ENCODE measurements at places on chromosomes 3 and 15.

GRCh38 chr3:42730294-42730693 lies 27.7 kb upstream of the HHATL start:
- DNase-seq = no peak

GRCh38 chr15:70916531-70916930 lies 23.9 kb downstream of the LRRC49 start:
- DNase-seq = no peak

DNA sequence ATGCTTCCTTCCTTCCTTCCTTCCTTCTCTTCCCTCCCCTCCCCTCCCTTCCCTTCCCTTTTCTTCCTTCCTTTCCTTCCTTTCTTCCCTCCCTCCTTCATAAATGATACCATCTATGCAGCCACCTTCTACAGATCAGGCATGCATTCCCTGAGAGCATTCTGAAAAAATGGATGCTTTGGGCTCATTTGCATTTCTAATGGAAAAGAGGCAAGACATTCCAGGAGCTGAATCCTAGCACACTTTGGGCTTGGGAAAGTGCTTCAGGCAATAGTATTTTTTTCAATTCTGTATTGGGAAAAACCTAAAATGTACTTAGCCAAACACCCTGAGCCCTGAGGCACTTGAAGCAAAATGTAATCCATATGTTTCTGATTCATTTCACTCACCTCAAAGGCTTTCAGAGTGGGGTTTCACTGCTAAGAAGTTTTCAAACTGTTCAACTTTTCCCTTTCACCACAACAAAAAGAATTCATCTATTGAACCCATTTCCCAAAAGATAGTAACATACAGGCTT lies 220.1 kb upstream of the RORA start:
- DNase-seq = no peak

GRCh38 chr3:37221407-37221806 lies 47.0 kb upstream of the LRRFIP2 start:
- no peak for DNase-seq

DNA sequence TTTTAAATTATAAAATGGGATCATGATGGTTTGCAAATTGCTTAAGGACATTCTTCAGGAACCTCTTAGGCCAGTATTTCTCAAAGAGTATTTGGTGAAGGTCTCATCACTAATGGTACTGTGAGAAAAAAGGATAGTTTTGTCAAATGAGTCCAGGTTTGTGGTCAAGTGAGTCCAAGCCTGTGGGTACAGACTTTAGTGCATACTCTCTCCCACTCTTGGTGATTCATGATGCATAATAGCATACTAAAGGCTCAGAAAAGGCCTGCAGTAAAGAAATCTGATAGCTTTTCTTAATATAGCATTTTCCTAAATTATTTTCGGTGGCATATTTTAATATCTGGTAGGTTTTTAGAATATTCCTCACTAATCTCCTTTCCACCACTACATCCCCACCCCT lies 20.0 kb downstream of the BOC start:
- DNase-seq = no peak

DNA sequence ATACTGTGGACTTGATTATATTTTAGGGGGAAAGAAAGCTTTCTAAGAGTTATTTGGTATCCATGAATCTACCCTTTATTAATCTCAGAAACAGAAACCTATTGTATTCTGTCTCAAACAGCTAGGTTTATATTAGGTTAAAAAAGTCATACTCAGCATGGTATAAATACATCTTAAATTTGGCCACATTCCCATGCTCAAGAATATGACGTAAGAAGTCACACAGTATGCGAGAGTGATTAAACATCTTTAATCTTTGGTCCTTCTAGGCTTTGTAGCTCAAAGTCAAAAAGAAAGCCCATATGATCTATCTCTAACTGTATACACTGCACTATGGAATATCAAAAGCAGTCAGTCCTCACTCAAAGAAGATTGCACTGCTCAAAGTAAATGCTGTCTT lies 131.4 kb downstream of the EPHA3 start:
- no peak for DNase-seq

DNA sequence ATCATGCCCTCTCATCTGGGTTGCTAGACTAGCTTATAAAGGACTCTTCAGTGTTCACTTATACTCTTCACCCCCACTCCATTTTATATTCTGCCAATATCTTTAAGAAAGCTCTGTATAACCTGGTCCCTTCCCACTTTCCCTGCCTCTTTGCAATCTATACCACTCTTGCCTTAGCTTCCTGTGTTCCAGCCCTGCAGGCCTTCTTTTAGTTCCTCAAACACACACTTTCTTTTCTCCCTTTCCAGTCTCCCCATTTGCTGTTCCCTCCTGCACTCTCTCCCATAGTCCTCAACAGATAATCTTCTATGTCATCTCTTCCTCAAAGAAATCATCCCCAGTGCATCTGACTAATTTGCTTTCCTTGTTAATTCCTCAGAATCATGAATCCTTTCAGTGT lies 28.7 kb downstream of the SENP8 start:
- DNase-seq = no peak

GRCh38 chr15:91126080-91126479 lies 26.0 kb downstream of the SV2B start:
- no peak for DNase-seq

- no peak for DNase-seq
Observed at GRCh38 chr3:165859061-165859460, 21.8 kb upstream of the BCHE start.

GRCh38 chr15:41914411-41914810 lies 20.6 kb upstream of the SPTBN5 start:
- DNase-seq = no peak

- DNase-seq = no peak
Observed at GRCh38 chr3:27903446-27903845, 181.3 kb upstream of the EOMES start.

GRCh38 chr15:92418864-92419263 lies 25.2 kb downstream of the ST8SIA2 start:
- DNase-seq = no peak

DNA sequence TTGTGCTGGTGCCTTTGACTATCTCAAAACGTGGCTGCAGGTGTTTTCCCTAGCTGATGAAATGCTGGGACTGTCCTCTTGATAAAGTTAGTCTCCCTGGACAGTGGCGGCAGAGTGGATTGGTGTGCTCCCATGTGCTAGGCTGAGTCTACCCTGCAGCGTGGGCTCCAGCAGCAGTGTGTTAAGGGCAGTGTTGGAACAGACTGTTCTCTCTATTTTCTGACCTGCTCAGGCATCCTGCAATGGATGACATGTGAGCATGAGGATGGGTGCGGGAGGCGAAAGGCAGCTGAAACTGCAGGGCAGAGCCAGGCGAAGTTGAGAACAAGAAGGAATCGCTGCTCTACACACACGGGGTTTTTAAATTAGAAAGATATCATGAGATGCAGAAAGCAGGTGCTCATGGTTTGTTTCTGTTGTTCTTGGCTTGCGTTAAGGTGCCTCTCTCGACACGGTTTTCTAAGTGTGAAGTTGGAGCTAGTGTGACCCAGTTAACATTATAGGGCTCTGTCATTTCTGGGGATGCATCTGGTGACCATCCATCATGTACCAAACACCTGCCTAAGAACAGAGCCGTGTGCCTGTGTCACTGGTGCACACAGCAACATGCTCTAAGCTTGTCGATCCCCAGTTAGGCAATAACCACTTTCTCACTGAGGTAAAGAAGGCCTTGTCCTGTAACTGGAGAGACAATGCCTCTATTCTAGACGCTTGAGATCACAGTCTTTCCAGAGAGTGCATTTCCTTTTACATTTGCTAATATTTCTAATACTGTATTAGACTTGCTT lies 44.3 kb downstream of the SLCO3A1 start:
- DNase-seq = no peak

DNA sequence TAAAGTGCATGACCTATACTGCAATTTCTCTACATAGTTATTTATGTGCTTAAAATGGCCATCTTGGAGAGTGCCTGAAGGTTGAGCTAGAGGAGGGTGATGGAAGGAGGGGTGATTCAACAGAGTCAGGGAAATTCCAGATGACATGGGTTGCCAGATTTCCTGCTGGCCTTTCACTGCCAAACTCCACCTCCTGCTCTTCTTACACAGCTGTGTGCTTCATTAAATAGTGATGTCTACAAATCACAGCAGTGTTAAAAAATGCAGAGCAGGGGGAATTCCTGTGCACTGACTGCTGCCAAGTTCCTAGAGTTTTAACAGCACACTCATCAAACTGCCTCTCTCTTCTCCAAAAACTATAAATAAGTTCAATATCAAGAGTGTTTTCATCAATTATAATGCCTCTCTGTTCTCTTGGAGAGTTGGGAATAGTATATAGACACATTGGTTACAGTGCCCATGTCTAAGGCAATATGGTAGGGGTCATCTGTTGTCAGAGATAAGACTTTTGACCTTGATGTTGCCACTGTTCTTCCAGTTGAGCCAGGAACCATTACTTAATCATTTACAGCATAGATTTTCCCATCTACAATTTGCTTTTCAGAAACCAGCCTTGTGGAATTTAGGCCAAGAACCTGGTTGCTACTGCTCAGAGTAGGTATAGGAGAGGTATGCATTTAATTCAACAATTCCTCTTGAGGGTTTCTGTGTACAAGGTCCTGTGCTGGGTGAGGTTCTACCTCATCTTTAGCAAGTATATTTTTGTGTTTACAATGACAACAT lies 79.6 kb downstream of the TP63 start:
- no peak for DNase-seq

DNA sequence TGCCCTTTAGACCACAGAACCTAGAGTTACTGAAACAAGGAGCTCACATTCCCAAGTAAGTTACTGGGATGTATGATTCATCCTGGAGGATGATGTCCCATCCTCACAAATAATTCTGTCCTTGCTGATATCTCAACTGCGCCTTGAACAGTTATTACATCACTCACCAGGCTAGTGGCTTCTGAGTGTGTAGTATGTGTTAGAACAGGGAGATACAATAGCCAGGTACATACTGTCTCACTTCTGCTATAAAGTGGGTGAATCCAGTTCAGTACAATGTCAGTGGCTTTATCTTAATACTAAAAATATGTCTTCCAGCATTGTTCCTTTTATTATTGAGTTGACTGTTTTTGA lies 483.2 kb upstream of the FRG2C start:
- no peak for DNase-seq

DNA sequence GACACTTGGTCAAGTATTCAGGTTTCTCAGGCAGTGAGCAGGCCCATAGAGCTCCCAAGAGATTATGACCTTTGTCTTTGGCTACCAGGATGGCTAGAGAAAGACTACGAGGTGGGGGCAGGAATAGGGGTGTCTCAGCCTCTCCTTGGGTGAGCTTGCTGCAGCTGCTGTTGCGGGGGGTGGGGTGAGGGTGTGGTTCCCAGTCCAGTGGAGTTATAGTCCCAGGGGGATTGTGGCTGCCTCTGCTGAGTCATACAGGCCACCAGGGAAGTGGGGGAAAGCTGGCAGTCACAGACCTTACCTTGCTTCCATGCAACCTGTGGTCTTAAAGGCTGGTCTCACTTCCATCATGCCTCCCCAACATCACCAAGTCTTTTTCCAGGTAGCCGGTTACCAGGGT lies 31.7 kb downstream of the ATP2C1 start:
- DNase-seq = no peak

DNA sequence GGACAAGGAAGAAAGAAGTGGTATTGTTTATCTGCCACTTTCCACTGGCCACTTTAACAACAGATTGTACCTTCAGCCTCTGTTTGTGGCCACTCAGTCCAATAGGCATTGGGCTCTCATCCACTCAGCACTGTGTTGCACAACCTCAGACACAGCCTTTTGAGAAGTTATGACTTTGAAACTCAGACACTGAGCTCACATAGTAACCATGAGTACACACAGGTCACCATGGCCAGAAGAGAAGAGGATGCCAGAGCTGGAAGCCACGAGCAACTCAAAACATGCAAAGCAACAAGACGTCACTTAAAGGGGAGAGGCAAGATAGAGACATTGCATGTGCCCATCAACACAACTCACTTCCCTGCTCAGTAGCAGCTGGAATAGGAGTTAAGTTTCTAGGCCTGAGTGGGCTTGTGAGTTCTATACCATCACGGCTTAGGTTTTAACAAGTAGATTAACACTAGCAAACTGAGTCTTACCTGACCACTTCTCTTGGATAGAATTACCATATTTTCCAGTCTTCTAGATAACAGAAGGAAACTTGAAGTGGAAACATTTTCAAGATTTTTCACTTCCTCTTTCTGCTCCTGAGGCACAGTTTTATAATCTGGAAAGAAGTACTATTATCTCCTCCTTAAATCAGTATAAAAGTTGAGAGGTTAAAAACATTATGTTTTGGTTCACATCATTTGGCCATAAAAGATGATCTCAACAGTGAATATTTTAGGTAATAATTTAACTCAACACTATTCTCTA lies 103.5 kb downstream of the IMPG2 start:
- no peak for DNase-seq

DNA sequence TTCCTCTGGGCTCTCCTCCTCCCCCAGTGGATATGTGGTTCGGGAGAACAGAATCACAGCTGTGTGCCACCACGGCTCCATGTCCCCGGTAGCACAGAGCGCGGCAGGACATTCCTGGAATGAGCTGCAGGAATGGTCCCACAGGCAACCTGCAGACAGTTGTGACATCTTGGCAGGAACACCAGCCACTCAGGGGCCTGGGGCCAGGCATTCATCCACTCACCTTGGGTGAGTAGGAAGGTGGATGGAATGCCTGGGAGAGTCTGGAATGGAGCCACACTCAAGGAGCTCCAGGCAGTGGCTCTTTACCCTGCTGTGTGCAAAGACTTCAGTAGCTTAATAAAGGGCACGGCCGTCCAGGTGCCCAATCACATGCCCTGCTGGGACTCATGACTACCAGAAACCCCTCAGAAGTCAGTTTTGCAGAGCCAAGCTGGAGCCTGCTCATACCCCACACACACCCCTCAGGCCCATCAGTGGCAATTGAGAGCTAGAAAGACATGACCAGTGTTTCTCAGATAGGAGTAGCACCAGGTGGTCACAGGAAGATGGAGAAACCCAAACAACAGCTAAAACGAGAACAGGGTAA lies 117.3 kb upstream of the PRR20G start:
- DNase-seq = no peak

GRCh38 chr15:63349156-63349555 lies 32.5 kb downstream of the CA12 start:
- no peak for DNase-seq

GRCh38 chr3:194604837-194605236 lies 28.4 kb downstream of the TMEM44 start:
- no peak for DNase-seq

- no peak for DNase-seq
Observed at GRCh38 chr15:89068325-89068784, 19.9 kb upstream of the ABHD2 start.

DNA sequence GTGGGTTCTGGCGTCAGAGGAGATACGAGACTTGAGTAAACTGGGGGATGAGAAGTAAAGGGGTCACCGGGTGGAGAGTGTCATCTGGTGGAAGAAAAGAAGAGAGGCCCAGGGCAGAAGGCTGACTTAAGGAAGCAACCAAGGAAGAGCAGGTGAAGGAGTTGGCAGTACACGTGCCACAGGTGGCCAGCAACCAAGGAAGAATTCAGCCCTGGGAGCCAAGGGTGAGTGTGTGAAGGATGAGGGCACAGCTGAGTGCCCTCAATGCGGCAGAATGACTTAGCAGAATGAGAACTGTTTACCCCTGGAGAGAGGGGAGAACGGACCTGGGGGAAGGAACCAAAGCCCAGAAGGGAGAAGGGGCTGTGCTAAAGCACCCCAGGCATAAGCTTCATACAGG lies 71.3 kb downstream of the WHAMM start:
- no peak for DNase-seq

GRCh38 chr15:29962407-29962806 lies 120.3 kb upstream of the GOLGA8J start:
- DNase-seq = no peak

Data from C1 segment of cervical spinal cord (tissue), 14 donors.